ENCODE measurements at places on chromosomes 4 and X.

DNA sequence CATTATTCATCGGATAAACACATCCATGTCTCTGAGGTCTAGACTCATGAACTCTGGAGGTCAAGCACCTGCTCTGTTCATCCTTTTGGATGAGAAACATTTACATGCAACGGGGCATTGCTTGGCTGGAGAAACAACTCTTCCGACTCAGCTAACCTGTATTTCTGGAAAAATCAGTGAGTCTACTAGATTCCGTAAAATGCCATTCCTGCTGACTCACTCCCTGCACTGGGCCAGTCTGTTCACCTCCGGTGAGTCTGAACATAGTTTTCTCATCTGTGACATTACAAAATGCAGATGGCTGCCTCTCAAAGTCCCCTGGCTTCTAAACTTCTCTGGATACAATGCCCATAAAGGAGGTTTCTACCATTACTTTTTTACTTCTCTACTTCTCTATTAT, 185.7 kb upstream of the HS3ST1 start:
- DNase-seq: no peak

- no peak for DNase-seq
Measured at GRCh38 chr4:175827516-175827915, 15.5 kb upstream of the GPM6A start.

- DNase-seq: no peak
Measured at GRCh38 chr4:114677346-114677979, 78.9 kb downstream of the UGT8 start.

GRCh38 chrX:22389556-22390179, 117.0 kb downstream of the CBLL2 start:
- no peak for DNase-seq

GRCh38 chrX:138710866-138711341, 613 bp downstream of the FGF13 start:
- no peak for DNase-seq

GRCh38 chr4:174550541-174550940, 28.3 kb upstream of the HPGD start:
- DNase-seq: no peak

- DNase-seq: no peak
Measured at GRCh38 chr4:38154252-38154651, 194.1 kb downstream of the PTTG2 start.

GRCh38 chrX:103669745-103670144, 16.8 kb downstream of the MORF4L2 start:
- DNase-seq: no peak

GRCh38 chr4:89640620-89641366, 196.2 kb downstream of the SNCA start:
- DNase-seq: no peak

All from NCI-H1694 (cell line).